ENCODE measurements at places on chromosomes 2 and 18.

GRCh38 chr18:3703732-3704176, 253.8 kb downstream of the TGIF1 start:
- no peak for DNase-seq

DNA sequence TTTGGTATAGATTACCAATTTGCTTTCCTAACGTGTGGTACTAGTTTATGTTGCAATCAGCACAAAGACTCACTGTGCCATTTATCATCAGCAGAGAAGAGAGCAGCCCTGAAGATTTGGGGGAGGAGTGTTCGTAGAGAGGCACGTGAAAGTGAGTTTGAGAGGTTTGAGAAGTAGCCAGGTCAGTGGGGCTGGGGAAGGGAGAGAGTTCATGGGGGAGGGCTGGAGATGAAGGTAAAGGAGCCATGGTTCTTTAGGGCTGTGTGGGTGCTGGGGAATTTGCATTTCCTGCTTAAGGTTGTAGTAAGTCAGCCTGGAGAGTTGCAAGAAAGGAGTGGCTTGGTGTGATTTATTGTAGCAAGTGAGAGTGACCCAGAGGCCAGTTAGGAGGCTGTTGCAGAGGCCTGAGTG, 172.1 kb downstream of the NEDD4L start:
- no peak for DNase-seq

GRCh38 chr18:5431836-5432575, 111.8 kb downstream of the EPB41L3 start:
- DNase-seq, result no peak

DNA sequence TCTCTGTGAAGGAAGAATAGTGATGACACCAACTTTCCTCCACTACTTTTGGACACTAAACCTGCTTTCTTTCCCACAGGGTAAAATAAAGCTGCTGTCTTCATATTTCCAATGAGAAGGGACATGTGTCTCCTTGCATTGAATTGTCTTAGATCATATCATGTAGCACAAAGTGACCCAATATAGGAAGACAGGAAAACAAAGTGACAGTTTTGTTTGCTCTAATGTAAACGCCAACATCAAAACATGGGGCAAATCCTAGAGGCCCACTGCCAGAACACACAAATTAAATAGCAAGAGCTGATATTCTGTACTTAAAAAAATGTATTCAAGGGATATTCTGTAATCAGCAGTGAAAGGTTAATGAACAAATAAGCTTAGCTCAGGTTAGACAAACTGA, 36.1 kb downstream of the ARHGAP15 start:
- no peak for DNase-seq

- DNase-seq, result no peak
These were observed 44.2 kb downstream of the FARSB start for GRCh38 chr2:222611684-222612083.

DNA sequence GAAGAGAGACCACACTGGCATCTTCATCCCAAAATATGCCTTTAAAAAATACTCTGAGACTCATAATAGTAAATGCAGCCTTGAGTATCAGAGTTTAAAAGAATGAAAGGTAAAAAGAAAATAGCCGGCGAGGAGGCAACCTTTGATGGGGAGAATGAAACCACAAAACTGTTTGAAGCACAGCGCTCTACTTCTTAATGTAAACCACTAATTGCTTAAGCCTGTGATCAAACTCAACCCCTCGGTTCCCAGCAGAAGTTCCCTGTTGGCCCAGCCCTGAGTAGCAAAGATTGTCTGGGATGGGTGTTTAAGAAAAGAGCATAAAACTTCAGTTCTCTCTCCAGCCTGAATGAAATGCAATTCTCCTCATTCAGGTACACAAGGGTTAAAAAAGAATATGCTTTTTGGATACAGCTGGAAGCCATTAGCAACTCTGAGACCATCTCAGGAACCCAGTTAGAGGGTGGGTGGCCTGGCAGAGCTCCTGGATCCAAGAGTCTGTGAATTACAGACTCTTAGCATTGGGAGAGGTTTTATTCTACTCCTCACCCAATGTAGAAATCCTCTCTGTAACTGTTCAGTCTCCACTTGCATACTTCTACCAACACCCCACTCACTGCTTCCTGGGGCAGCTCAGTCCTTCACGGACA, 44.8 kb downstream of the VIT start:
- no peak for DNase-seq

GRCh38 chr2:225614915-225615314, 215.4 kb downstream of the NYAP2 start:
- no peak for DNase-seq

GRCh38 chr18:61765097-61765496, 127.7 kb downstream of the RNF152 start:
- DNase-seq, result no peak

- DNase-seq, result no peak
These were observed 100.4 kb upstream of the GPR45 start for GRCh38 chr2:105141099-105141614.

DNA sequence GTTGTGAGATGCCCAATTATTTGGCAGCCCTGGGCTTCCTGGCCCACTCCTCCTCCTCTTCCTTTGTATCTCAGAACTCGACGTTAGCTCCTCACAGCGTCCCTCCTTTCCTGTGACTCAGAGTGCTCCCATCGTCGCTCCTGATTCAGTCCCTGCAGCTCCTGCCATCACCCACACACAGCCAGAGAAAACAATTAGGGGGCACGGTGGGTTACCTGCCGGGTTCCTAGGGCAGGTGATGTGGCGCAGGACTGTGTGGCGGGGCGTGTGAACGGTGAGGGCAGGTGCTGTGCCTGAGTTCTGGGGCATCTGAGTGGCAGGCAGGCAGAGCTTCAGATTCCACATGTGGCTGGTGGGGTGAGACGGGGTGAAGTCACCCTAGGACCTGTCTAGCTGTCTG, 42.6 kb downstream of the GLI2 start:
- DNase-seq, result no peak

GRCh38 chr2:176136374-176137251, 7.1 kb downstream of the HOXD8 start:
- DNase-seq, result no peak

DNA sequence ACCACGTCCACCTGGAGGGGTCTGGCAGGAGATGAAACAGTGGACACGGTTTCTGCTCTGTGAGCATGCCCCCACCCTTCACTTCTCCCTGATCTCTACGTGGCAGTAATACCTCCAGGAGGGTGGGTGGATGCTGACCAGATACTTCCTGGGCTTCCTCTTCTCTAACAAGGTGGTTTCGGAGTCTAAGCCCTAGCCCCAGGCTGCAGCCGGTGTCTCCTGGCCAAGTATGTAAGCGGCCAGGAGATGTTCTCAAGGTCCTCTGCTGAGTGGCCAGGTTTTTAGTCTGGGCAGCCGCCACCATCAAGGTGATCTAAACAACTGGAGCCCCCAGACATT, 101.8 kb upstream of the ASB18 start:
- DNase-seq, result no peak

GRCh38 chr18:6712401-6712800, 17.1 kb upstream of the ARHGAP28 start:
- no peak for DNase-seq

GRCh38 chr2:174054926-174055325, 89.8 kb upstream of the SP3 start:
- no peak for DNase-seq

- no peak for DNase-seq
These were observed 34.4 kb upstream of the RTN4 start for GRCh38 chr2:55084641-55085040.

- no peak for DNase-seq
These were observed 109.7 kb upstream of the ARL5A start for GRCh38 chr2:151937966-151938365.

GRCh38 chr2:31049916-31050588, 88.2 kb downstream of the GALNT14 start:
- no peak for DNase-seq

- no peak for DNase-seq
These were observed 6.6 kb upstream of the CDH2 start for GRCh38 chr18:28183418-28184078.

DNA sequence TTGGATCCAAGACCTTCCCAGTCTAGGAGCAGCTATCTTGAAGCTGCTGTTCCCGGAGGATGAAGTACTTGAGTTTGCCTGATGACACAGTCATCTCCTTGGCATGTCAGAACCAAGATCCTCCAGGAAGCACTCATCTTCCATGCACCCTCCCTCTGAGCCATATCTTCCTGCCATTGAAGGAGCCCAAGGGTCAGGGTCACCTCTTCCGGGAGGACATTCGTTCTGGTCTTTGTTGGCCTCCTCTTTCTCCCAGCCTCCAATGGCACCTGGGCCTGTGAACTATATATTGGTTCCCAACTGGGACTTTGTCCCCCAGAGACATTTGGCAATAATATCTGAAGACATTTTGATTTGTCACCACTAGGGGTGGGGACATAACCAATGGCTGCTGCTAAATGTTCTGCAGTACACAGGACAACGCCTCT, 4.2 kb upstream of the MYO7B start:
- no peak for DNase-seq

DNA sequence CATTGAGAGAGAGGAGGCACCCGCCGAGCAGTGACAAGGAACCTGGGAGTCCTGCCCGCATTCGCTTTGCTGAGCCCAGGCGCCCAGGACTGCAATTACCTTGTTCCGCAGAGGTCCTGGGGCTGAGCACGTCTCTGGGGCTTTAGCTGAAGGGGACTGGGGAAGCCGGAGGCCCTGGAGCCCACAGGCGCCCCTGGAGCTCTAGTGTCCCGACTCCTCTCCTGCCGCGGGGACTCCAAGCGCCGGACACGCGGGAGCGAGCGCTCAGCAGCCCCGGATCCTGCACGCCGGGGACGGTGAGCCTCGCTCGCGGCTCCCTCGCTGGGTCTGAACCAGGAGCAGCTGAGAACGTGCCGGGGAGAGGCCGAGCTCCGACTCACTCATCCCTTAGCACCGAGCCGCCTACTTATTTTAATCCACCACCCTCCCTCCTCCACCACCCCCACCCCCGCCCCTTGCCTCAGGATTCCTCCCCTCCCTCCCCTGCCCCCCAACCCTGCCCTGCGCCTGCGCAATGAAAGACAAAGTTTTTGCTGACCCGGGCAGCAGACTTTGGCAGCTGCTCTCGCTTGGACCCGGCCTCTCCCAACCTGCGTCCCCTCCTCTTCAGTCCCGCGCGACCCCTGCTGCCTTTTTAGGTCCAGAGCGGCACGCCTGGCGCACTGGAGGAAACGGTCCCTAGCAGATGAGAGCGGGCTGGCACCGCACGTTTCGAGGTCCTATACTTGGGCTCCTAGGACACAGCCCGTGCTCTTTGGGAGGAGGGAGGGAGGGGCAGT, at the start of gene OSR1:
OSR1 (minus strand) TSS at position 382 of the 779 bp plus-strand sequence. CDS start 4,818 bp downstream, outside the sequence.
- DNase-seq, result no peak

DNA sequence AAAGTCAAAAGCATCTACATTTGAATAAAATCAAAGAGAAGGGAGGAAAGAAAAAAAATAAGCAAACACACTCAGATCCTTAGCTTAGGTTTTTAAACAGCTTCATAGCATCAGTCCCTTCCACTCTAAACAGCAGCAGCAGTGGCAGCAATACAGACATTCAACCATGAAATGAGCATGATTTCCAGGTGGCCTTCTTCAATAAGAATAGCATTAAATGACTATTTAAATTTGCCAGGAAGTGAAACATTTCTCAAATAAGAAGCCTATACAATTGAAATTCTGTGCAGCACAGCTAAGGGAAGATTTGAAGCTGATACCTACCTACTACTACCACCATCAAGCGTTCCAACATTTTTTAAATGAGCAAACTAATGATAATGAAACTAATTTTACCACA, 138.1 kb upstream of the REG3G start:
- no peak for DNase-seq

DNA sequence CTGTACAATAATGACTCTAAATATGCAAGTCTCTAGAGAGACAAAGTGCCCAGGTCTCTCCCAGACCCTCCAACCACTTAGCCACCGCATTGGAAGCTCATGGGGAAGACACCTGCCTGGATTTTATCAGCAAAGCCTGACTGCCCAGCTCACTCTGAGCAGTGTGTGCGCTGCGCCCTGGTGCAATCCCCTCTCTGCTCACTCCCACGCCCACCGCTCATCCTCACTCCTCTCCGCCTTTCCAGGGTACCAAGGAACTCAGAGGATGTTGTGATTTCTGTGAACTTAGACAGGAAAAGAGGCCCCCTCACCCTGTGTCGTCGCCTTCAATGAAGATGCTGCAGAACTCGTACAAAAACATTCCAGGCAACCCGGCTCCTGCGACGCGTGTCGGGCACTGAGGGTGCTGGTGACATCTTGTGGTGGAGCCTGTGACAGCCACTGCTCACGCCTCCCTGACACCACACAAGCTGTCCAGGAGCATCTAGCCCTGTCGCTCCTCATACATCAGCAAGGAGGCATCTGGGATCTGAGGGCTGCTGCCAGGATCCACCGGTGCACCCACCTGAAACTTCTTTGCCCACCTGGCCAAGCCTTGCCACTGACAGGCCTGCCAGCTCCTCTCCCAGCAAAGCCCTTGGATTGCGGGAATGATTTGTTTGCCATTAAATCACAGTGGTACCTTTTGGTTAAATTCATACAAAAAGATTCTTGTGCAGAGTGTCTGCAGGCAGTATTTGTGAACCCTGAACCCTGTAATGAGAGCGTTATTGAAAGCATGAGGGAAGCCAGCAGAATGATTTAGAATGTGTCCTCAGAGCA, 220.4 kb downstream of the ZNF516 start:
- no peak for DNase-seq

GRCh38 chr18:50127516-50128210, 67.3 kb downstream of the MYO5B start:
- DNase-seq, result no peak

- no peak for DNase-seq
These were observed 444.9 kb downstream of the ARHGAP15 start for GRCh38 chr2:143574069-143574468.

DNA sequence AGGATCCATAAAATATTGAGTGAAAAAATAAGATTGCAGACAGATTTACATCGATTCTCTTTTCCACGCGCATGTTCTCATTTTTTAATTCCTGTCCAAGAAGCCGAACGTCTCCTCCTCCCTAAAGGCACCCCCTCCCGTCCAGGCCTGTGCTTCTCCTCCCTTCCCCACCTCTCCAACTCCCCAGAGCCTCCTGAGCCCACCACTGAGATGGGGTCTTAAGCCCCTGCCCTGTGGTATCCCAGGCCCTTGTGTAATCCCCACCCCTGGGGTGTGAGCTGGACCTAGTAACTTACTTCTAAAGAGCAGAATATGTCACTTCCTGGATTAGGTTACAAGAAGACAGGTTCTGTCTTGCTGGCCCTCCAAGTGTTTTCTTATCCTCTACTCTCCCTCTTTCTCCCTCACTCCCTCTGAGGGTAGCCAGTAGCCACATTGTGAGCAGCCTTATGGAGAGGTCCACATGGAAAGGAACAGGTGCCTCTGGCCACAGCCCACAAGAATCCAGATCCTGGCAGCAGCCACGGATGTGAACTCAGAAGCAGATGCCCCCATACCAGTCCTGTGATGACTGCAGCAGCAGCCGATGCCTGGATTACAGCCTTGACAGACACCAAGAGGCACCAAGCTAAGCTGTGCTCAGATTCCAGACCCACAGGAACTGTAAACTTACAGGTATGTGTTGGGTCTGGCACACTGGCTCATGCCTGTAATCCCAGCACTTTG, 39.6 kb upstream of the OTOS start:
- no peak for DNase-seq

GRCh38 chr18:44626807-44627206, 53.9 kb upstream of the SETBP1 start:
- no peak for DNase-seq

GRCh38 chr2:72734432-72734831, 91.4 kb downstream of the EXOC6B start:
- DNase-seq, result no peak

All from activated naive CD4-positive, alpha-beta T cell treated with anti-CD3 and anti-CD28 coated beads, Interleukin-2, amount 50 U/mL, for 72 hours (primary cell).